Karpas-422 (cell line): ENCODE measurements at places on chromosomes 7 and 10. TPM values are rescaled to one million over a fixed set of nuclear protein-coding genes. Genes with fewer than 3 reads are reported as not detected.
A peak's percentile ranks its signal among the peaks of the same experiment; 100 is the strongest.

GRCh38 chr10:21329995-21330627 is 195.4 kb downstream of the SKIDA1 start:
- no peaks in the 10 kb centered on the region for H3K36me3 ChIP-seq
- H3K27me3 ChIP-seq: no peaks in the 10 kb centered on the region
- no peaks in the 10 kb centered on the region for H3K4me1 ChIP-seq
- H3K27ac ChIP-seq: no peak overlapping the region
- no peak for DNase-seq
- no peak overlapping the region for H3K4me3 ChIP-seq

FAM221A gene
- 4.5 and 14.0 TPM in 2 replicates for total RNA-seq

GRCh38 chr7:116522247-116522646 is 2.6 kb upstream of the CAV1 start:
- H3K27me3 ChIP-seq: peaks cover 4% of the 10 kb centered on the region; the same call in 1 of the 2 replicates
- peaks cover 9% of the 10 kb centered on the region for H3K4me1 ChIP-seq
- H3K27ac ChIP-seq: no peak overlapping the region

DNA sequence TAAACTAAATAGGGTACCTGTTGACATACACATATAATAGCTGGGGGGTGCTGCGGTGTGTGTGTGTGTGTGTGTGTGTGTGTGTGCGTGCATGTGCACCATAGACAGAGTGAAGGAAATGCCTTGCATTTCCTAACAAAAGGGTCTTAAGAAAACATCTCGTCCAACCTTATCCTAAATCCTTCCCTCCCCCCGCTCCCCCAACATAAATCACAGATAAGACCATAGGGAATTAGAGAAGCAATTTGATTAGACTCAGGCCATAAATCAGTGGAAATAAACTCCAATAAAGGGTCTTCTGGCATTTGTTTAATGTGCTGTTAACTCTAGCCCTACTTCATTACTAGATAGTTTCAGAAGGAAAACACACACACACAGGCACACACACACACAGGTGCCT is 148.5 kb downstream of the PPP1R17 start:
- no peaks in the 10 kb centered on the region for H3K4me1 ChIP-seq
- H3K4me3 ChIP-seq: no peak overlapping the region
- DNase-seq: no peak
- H3K36me3 ChIP-seq: no peaks in the 10 kb centered on the region

PNLIPRP2 gene
- total RNA-seq: not detected in 2 replicates

- H3K36me3 ChIP-seq: no peaks in the 10 kb centered on the region
- DNase-seq: peak; percentile 62
- no peaks in the 10 kb centered on the region for H3K27me3 ChIP-seq
- no peak overlapping the region for H3K4me3 ChIP-seq
Measured at GRCh38 chr10:111281516-111281915, 204.7 kb downstream of the ADRA2A start.

GRCh38 chr7:156618780-156619367 is 21.7 kb upstream of the RNF32 start:
- no peaks in the 10 kb centered on the region for H3K36me3 ChIP-seq
- no peak for DNase-seq
- no peak overlapping the region for H3K27ac ChIP-seq
- no peak overlapping the region for H3K4me3 ChIP-seq
- no peaks in the 10 kb centered on the region for H3K4me1 ChIP-seq

DNA sequence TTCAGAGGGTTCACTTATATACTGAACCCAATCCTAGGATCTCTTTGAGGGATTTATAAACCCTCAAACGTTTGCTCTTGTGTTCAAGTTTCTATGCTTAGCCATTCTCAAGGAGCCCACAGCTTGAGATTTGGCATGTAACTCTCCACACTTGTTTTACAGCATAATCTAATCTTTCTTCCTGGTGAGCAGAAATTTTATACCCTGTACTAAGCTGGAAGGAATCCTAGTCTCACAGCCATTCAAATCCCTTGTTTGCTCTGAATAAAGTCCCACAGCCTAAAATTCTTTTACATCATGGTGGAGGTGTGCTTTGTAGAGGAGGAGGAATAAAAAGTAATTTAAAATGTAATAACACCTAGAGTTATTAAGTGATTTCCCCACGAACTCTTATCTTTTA is 5.3 kb upstream of the AGR2 start:
- H3K4me3 ChIP-seq: no peak overlapping the region
- no peaks in the 10 kb centered on the region for H3K36me3 ChIP-seq
- no peak overlapping the region for H3K27ac ChIP-seq
- peak; percentile 34 for DNase-seq
- H3K4me1 ChIP-seq: peaks cover 15% of the 10 kb centered on the region

AKR1C8 gene
- total RNA-seq: not detected in 2 replicates

GRCh38 chr10:71084818-71085126 is 127.6 kb upstream of the UNC5B start:
- no peaks in the 10 kb centered on the region for H3K4me1 ChIP-seq
- no peaks in the 10 kb centered on the region for H3K36me3 ChIP-seq
- no peaks in the 10 kb centered on the region for H3K27me3 ChIP-seq
- no peak for DNase-seq

- H3K27me3 ChIP-seq: no peaks in the 10 kb centered on the region
- H3K27ac ChIP-seq: no peak overlapping the region
- H3K4me1 ChIP-seq: no peaks in the 10 kb centered on the region; the same call in 1 of the 2 replicates
- no peak for DNase-seq
- no peaks in the 10 kb centered on the region for H3K36me3 ChIP-seq
- H3K4me3 ChIP-seq: no peak overlapping the region
Measured at GRCh38 chr7:108270385-108271015, 140.3 kb upstream of the LAMB4 start.

- no peak overlapping the region for H3K27ac ChIP-seq
- no peak overlapping the region for H3K4me3 ChIP-seq
- H3K4me1 ChIP-seq: no peaks in the 10 kb centered on the region
- no peaks in the 10 kb centered on the region for H3K36me3 ChIP-seq
- no peaks in the 10 kb centered on the region for H3K27me3 ChIP-seq
Measured at GRCh38 chr7:94030634-94031033, 26.5 kb upstream of the BET1 start.

DNA sequence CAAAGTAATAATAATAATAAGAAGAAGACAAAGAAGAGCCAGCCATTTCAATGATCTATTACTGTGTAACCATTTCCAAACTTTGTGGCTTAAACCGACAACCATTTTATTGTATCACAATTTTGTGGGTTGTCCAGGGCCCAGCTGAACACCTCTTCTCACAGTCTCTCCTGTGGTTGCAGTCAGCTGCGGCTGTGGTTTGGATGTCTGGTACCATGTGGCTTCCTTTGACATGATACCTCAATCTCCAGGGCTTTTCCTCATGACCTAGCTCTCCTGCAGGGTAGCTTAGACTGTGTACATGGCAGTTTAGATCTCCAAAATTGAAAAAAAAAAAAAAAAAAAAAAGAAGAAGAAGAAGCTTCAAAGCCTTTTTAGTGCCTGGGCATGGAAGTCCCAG is 72.6 kb upstream of the NFKB2 start:
- H3K4me3 ChIP-seq: no peak overlapping the region
- no peak overlapping the region for H3K27ac ChIP-seq
- peaks cover 25% of the 10 kb centered on the region for H3K4me1 ChIP-seq
- no peaks in the 10 kb centered on the region for H3K36me3 ChIP-seq
- no peak for DNase-seq
- H3K27me3 ChIP-seq: no peaks in the 10 kb centered on the region

- no peaks in the 10 kb centered on the region for H3K36me3 ChIP-seq
- H3K4me3 ChIP-seq: peak overlapping the region; percentile 48; the same call in 1 of the 2 replicates
- H3K4me1 ChIP-seq: peaks cover 56% of the 10 kb centered on the region
- DNase-seq: peak; percentile 67
- no peaks in the 10 kb centered on the region for H3K27me3 ChIP-seq
Measured at GRCh38 chr10:119538632-119539358, 3.7 kb downstream of the RGS10 start.

UCN3 gene
- total RNA-seq: not detected in 2 replicates

FAM25A gene
- total RNA-seq: not detected in 2 replicates

PPRC1 gene
- total RNA-seq: 8.6 and 10.2 TPM in 2 replicates

SPDYE6 gene
- total RNA-seq: not detected in 2 replicates

DNA sequence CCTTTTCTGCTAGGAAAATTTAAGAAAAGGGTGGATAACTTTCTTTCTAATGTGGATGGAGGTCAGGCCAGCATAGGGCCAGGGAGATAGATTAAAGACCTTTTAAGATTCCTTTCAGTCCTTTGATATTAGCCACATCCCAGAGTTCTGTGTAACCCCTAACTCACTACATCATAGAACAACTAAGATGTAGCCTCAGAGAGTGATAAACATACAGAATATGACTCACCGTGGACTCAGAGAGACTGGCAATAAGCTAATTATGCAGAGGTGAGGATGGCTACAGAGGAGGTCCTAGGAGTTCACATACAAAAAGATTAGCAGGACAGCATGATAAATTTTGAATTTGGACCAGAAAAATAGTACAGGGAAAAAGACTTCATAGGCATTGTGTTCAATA is 141.0 kb downstream of the AOAH start:
- H3K4me3 ChIP-seq: no peak overlapping the region
- no peaks in the 10 kb centered on the region for H3K4me1 ChIP-seq
- H3K36me3 ChIP-seq: no peaks in the 10 kb centered on the region
- H3K27ac ChIP-seq: no peak overlapping the region
- no peak for DNase-seq
- H3K27me3 ChIP-seq: no peaks in the 10 kb centered on the region

DNA sequence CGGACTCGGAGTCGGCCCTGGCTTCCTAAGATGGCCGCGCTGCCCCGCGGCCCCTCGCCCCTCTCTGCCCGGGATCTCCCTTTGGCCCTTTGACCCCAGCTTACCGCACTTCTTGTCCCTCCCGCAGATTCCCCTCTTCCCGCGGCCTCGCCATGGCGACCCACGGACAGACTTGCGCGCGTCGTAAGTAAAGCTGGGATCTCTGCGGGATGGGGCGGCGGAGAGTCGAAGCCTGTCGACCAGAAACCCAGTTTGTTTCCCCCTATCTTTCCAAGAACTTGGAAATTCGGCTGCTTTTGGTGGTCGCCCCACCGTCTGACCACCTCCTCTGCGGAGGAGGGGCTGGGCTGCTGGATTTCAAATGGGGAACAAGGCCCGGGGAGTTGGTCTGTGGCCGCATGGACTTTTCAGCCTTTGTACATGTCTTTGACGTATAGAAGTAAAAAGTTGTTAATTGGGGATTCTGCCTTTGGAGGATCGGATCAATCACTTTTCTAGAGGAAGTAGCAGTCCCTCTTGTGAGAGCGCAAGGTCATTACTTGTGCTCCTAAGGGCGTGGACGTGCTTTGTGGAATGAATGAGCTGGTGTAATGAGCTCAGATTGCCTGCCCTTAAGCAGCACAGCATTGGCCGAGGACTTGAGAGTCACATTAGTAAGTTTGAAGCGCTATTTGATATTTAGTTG is 553 bp downstream of the VDAC2 start:
- H3K4me3 ChIP-seq: peak overlapping the region; percentile 78
- peak overlapping the region; percentile 77 for H3K27ac ChIP-seq
- no peaks in the 10 kb centered on the region for H3K27me3 ChIP-seq
- DNase-seq: peak; percentile 79
- H3K36me3 ChIP-seq: peaks cover 29% of the 10 kb centered on the region

GPAM gene
- total RNA-seq: 164 and 481 TPM in 2 replicates

ZPBP gene
- not detected in 2 replicates for total RNA-seq

DNA sequence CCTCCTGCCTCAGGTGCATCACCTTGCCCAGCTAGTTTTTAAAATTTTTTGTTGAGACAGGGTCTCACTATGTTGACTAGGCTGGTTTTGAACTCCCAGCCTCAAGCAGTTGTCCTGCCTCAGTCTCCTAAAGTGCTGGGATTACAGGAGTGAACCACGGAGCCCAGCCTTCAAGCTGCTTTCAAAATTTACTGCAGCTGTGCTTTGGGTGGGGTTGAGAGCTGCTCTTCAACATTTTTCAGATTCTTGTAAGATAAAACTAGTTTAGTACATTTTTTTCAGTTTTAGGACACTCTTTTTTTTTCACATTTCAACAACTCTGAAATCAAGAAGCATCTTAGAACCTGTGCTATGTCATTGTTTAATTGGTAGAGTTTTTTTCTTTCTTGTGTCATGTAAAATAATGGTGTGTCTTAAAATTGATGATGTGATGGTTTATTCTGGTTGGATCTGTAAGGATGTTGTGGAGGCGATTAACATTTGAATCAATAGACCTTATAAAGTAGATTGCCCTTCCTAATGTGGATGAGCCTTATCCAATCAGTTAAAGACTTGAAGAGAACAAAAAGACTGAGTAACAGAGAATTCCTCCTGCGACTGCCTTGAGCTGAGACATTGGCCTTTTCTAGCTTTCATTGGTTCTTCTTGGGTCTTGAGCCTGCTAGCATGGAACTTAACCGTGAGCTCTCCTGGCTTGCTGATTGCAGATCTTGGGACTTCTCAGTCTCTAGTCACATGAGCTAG is 13.5 kb downstream of the PLEKHA8 start:
- peaks cover 12% of the 10 kb centered on the region; the same call in 1 of the 2 replicates for H3K4me1 ChIP-seq
- DNase-seq: no peak
- H3K27me3 ChIP-seq: no peaks in the 10 kb centered on the region
- no peak overlapping the region for H3K4me3 ChIP-seq
- H3K36me3 ChIP-seq: peaks cover 23% of the 10 kb centered on the region

CPN1 gene
- not detected in 2 replicates for total RNA-seq

DNA sequence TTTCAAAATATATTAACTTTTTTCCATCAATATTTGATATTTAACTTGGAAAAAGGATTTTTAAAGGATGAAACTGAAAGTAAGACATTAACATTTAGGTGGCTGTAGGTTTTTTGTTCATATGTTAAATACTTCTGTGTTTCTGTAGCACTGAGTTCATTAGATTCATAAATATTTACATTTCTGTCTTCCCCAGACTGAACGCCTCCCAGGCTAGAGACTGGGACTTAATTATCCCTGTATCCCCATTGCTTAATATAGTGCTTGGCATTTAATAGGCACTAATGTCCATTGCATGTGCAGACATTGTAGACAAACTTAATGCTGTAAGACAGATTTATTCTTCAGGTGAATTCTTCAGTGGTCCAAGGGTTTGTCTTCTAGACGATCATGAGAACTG is 7.4 kb downstream of the PTPN12 start:
- no peak overlapping the region for H3K4me3 ChIP-seq
- no peaks in the 10 kb centered on the region for H3K36me3 ChIP-seq
- H3K27me3 ChIP-seq: no peaks in the 10 kb centered on the region
- no peak for DNase-seq
- H3K27ac ChIP-seq: no peak overlapping the region
- H3K4me1 ChIP-seq: no peaks in the 10 kb centered on the region

STAG3 gene
- 8.1 and 22.1 TPM in 2 replicates for total RNA-seq

DNA sequence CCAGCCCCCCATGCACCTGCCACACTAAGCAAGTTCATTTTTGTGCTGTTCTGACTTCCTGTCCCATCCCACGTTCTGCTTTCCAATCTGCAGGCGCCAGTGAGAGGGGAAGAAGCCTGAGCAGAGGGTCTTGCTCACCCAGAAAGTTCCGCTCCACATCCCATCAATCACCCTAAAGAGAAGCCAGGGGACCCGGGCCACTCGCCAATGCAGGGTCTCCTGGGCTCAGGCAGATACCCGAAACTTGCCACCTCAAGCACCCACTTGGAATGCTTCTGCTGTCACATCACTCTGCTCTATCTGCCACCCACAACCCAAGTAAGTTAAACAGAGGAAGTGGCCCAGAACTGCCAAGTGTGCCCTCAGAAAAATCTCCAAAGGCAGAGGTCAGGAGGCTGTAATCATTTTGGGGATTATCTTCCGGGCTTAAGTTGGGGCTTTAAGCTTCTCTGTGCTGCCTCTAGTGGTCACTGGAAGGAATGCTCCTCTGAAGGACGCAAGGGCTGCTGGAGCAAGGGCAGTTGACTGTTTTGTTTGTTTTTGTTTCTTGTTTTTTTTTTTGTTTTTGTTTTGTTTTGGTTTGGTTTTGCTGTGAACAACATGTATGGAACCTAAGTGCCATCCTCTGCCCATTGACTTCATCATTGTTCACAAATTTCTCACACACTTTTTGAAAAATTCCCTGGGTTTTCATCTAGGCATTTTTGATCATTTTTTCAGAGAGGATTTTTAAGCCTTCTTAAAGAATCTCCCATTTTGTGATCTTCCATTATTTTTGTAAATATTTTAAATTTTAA is 25.5 kb downstream of the PRR15 start:
- H3K36me3 ChIP-seq: no peaks in the 10 kb centered on the region
- peak; percentile 79 for DNase-seq
- H3K4me3 ChIP-seq: peak overlapping the region; percentile 40; the same call in 1 of the 2 replicates
- H3K27me3 ChIP-seq: no peaks in the 10 kb centered on the region

LRRC61 gene
- 4.1 and 16.5 TPM in 2 replicates for total RNA-seq
